G401 (cell line): ENCODE measurements at places on chromosomes 2 and 18.

DNA sequence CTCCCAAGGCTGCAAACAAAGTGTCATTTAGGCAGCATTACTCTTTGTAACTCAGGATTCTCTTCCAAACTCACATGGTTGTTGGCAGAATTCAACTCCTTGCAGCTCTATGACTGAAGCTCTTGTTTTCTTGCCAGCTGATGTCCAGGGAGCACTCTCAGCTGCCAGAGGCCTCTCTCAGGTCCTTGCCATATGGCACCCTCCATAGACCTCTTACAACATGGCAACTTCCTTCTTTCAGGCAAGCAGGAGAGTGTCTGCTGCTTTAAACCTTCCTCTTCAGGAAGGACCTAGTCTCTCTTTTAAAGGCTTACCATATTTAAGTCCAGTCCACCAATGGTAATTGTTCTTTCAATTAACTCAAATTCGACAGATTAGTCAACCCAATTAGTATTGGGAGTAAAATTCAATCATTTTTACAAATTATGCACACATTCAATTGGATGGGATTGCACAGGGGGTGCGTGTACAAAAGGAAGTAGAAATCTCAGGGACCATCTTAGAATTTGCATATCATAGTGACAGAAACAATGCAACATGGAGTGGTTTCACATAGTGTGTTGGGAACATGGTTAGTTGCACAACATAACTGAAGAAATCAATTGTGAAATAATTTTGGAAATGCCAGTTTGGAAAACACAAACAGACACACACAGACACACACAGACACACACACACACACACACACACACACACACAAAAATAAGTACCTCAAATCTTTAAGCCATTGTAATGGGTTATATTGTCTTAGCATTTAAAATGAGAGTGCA, 893.5 kb upstream of the ZEB2 start:
- DNase-seq: no peak

DNA sequence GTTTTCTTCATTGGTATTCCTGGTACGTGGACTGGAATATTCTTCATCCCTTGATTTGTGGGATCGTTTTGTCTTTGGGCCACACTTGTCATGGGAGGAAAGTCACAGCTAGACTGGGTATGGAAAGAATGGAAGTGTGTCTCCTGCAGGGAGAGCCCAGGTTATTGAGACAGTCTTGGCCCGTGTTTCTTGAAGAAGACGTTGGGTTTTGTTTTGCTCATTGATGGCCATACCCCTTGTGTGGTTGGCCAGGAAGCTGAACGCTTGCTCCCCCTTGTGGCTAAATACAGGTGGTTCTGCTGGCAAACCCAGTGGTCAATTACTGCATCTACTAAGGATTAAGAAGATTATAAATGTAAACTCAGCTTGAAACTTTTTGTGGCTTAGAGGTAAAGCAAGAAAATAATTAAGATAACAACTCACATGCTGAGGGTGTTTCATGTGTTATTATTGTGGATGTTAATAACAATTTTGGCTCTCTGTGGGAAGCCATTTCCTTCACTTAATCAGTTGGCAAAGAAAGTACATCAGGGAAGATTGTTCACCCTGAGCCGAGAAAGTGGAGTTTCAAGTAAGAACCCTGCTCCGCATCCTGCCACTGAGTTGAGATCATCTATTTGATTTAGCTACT, 91.8 kb downstream of the NEDD4L start:
- peak; percentile 66 for DNase-seq

- no peak for DNase-seq
Measured at GRCh38 chr2:73931531-73932500, 5.1 kb downstream of the DGUOK start.

DNA sequence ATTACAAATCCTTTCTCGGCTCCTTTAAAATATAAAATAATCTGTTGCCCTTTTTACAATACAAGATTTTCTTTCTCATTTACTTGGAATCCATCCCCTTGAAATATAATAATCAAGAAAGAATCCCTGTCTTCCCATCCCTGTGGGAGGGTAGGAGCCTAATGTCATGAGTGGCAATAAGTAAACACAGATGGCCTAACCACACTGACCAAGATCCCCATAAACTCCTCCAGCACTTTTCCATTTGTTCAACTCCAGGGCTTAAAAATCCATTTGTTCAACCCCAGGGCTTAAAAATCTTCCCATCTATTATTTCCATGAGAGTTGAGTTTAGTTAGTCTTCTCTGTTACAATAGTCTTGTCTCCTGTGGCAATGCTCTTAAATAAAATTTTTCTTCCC, 297.6 kb downstream of the CDH7 start:
- DNase-seq: no peak
